Right lung (tissue), 10 donors: ENCODE measurements at places on chromosomes 16 and 17. TPM values are rescaled to one million over a fixed set of nuclear protein-coding genes. Genes with fewer than 3 reads are reported as not detected.

The ZACN gene
- polyA plus RNA-seq = 16.1 TPM

The DBNDD1 gene
- polyA plus RNA-seq = 10.3 TPM

The GSG1L gene
- polyA plus RNA-seq = 0.99 TPM

The VASN gene
- polyA plus RNA-seq = 17.1 TPM

The ANKRD13B gene
- polyA plus RNA-seq = 8.1 TPM

The GDPD3 gene
- polyA plus RNA-seq = 18.4 TPM

The CTRL gene
- polyA plus RNA-seq = 3.8 TPM

The EMC6 gene
- 20.5 TPM for polyA plus RNA-seq

The MEIOC gene
- polyA plus RNA-seq = 1.2 TPM

The FA2H gene
- 4.4 TPM for polyA plus RNA-seq

The HOXB2 gene
- 25.8 TPM for polyA plus RNA-seq

The HERPUD1 gene
- polyA plus RNA-seq = 124 TPM

The CD300LB gene
- polyA plus RNA-seq = 0.25 TPM

The PHKG2 gene
- polyA plus RNA-seq = 30.5 TPM

The LDHD gene
- polyA plus RNA-seq = 1.7 TPM

The TBC1D3E gene
- not detected for polyA plus RNA-seq

The KRT36 gene
- not detected for polyA plus RNA-seq

The ANKRD40CL gene
- polyA plus RNA-seq = 0.60 TPM

The NPIPB9 gene
- 2.7 TPM for polyA plus RNA-seq

The TEX14 gene
- 1.5 TPM for polyA plus RNA-seq

The TMEM88 gene
- 17.3 TPM for polyA plus RNA-seq

The KRT23 gene
- not detected for polyA plus RNA-seq

The FKBP10 gene
- 142 TPM for polyA plus RNA-seq

The MYH2 gene
- polyA plus RNA-seq = not detected

The DPEP2 gene
- polyA plus RNA-seq = 2.3 TPM

The UNK gene
- 52.3 TPM for polyA plus RNA-seq

The PRR11 gene
- polyA plus RNA-seq = 26.6 TPM

The NTN1 gene
- polyA plus RNA-seq = 8.4 TPM

The CCL4 gene
- polyA plus RNA-seq = 1.5 TPM

The GPR179 gene
- polyA plus RNA-seq = 0.60 TPM

The MT1E gene
- 21.5 TPM for polyA plus RNA-seq

The CCL1 gene
- not detected for polyA plus RNA-seq

The SPATA22 gene
- not detected for polyA plus RNA-seq

The TOX3 gene
- 5.5 TPM for polyA plus RNA-seq

The LGALS9C gene
- polyA plus RNA-seq = not detected

The CLEC10A gene
- 2.1 TPM for polyA plus RNA-seq

The NPIPB8 gene
- 0.63 TPM for polyA plus RNA-seq

The SPNS2 gene
- polyA plus RNA-seq = 20.0 TPM
